ENCODE measurements at places on chromosomes 5 and 9. TPM values are rescaled to one million over a fixed set of nuclear protein-coding genes. Genes with fewer than 3 reads are reported as not detected.

GRCh38 chr9:70020991-70021571 lies 22.6 kb upstream of the MAMDC2 start:
- H3K27me3 ChIP-seq = no peaks in the 10 kb centered on the region
- no peak overlapping the region for H3K27ac ChIP-seq
- H3K4me3 ChIP-seq = no peak overlapping the region
- peak; percentile 35 for DNase-seq
- no peaks in the 10 kb centered on the region for H3K36me3 ChIP-seq

Gene MGAT4B
- 617 TPM for total RNA-seq

Gene LRRC19
- total RNA-seq = 3.7 TPM

DNA sequence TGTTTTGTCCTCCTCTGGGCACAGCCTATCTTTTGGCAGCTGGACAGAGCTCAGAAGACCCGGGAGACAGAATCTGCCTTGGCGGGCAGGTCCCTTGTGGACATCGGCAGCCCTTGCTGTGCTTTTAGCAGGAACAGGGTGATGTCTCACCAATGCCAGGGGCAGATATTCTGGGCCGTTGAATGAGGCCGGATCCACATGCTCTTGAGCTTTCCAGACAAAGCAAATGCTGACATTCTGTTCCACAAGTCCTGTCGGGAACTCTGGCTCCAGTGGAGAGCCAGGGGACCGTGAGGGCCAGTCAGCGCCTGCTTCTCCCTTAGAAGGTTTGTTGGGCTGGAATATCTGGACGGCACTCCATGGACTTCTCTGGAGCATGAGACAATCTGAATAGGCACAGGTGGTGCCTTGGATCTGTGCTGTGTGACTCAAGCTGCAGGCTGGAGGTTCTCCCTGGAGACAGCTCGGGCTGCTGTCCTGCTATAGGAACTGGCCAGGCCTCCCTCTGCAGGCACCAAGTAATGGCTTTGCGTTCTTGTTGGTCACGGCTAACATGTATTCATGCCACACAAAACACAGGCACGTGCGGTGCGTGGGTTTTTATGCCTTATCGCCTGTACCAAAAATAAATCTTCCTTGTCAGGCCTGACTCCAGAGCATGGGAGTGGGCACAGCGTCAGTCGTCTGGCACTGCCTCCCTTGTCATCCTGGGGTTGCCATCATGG lies 80.3 kb downstream of the GADD45G start:
- DNase-seq = peak; percentile 43
- H3K4me3 ChIP-seq = no peak overlapping the region
- peaks cover 5% of the 10 kb centered on the region for H3K4me1 ChIP-seq
- H3K27ac ChIP-seq = no peak overlapping the region

Gene NEUROG1
- not detected for total RNA-seq

Gene TBCA
- total RNA-seq = 87.6 TPM

Gene ASTN2
- 22.3 TPM for total RNA-seq

Gene PROB1
- total RNA-seq = not detected

- no peaks in the 10 kb centered on the region for H3K4me1 ChIP-seq
- no peaks in the 10 kb centered on the region for H3K27me3 ChIP-seq
- H3K27ac ChIP-seq = no peak overlapping the region
- DNase-seq = no peak
Measured at GRCh38 chr9:118222375-118222774, 518.2 kb downstream of the TLR4 start.

Gene ITGA2
- 2.2 TPM for total RNA-seq

- DNase-seq = no peak
- peaks cover 57% of the 10 kb centered on the region for H3K4me1 ChIP-seq
- H3K4me3 ChIP-seq = no peak overlapping the region
- H3K36me3 ChIP-seq = no peaks in the 10 kb centered on the region
- peak overlapping the region; percentile 53 for H3K27ac ChIP-seq
Measured at GRCh38 chr9:33867747-33868439, 50.9 kb downstream of the UBE2R2 start.

GRCh38 chr5:80937584-80938356 lies 22.4 kb upstream of the RASGRF2 start:
- no peak overlapping the region for H3K4me3 ChIP-seq
- no peaks in the 10 kb centered on the region for H3K27me3 ChIP-seq
- H3K4me1 ChIP-seq = no peaks in the 10 kb centered on the region
- DNase-seq = no peak
- no peak overlapping the region for H3K27ac ChIP-seq
- H3K36me3 ChIP-seq = no peaks in the 10 kb centered on the region

Gene AQP7
- not detected for total RNA-seq

Gene SPINK6
- total RNA-seq = not detected

DNA sequence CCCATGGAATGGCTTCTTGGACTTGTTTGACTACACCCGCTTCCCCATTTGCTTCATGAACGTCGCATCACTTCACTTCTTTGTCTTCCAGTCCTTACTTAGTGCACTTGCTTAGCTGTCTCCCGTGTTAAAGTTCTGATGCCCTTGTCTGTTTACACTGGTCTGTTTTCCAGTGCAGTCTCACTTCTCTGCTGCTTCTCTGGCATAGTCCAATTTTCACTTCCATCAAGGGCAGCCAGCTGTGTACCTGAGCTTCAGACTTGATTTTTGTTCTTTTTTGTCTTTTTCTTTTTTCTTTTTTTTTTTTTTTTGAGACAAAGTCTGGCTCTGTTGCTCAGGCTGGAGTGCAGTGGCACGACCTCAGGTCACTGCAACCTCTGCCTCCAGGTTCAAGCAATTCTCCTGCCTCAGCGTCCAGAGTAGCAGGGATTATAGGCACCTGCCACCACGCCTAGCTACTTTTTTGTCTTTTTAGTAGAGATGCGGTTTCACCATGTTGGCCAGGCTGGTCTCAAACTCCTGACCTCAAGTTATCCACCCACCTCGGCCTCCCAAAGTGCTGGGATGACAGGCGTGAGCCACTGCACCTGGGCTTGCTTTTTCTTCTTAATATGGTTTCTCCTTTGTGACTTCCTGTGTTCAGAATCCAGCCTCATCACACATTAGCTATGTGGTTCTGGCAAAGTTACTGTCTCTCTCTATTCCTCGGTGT lies 75.4 kb downstream of the LRRC70 start:
- no peaks in the 10 kb centered on the region for H3K4me1 ChIP-seq
- no peaks in the 10 kb centered on the region for H3K36me3 ChIP-seq
- H3K4me3 ChIP-seq = no peak overlapping the region
- DNase-seq = no peak
- H3K27me3 ChIP-seq = no peaks in the 10 kb centered on the region
- no peak overlapping the region for H3K27ac ChIP-seq

DNA sequence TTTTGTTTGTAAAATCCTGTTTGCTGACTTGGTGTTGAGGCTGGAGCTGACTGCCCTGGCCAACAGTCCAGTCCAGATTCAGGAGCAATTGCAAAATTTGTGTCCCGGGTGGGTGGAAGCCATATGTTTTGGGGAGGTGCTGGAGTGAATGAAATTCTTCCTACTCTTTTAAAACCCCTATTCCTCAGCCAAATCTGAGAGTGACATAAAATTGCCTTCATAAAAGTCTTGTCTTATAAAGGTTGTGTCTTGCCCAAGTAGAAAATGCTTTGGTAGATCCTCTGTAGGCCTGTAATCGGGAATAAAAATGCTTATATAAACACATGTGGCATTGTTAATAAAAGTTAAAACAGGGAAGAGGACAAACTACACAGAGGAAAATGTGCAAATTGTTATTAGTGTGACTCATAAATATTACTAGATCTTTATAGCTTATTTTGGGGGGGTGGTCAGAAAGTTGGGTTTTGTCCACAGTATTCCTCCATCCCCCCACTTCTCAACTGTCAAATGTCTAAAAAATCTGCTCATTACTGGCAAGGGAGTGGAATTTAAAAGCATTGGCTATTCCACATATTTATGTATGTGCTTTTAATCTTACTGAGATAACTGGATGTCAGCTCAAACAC lies 45.6 kb downstream of the NNT start:
- no peak overlapping the region for H3K27ac ChIP-seq
- DNase-seq = no peak
- H3K4me3 ChIP-seq = no peak overlapping the region
- H3K4me1 ChIP-seq = no peaks in the 10 kb centered on the region

DNA sequence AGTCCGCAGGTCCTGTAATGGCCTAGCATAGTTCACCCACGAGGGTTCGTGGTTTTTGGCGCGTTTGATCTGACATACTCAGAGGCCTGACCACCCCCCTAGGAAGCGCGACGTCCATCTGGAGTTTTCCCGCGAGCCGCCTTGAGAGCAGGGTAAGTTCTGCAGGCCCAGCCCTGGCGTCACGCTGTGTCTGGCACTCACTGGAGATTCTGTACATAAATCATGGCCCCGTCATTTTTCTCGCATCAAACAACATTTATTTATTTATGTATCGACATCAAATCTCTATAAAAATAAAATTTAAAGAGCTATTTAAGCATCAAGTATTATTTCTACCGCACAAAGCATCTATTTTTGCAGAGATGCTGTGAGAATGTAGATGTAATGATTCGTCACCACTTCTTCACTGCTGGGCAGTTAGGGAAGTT lies 437 bp upstream of the TRIM41 start:
- peak overlapping the region; percentile 90 for H3K4me3 ChIP-seq
- H3K27ac ChIP-seq = peak overlapping the region; percentile 95
- H3K4me1 ChIP-seq = peaks cover 13% of the 10 kb centered on the region
- peaks cover 13% of the 10 kb centered on the region for H3K36me3 ChIP-seq
- no peak for DNase-seq

Gene CNTFR
- not detected for total RNA-seq

- DNase-seq = no peak
- peak overlapping the region; percentile 0 for H3K27ac ChIP-seq
- H3K4me1 ChIP-seq = peaks cover 15% of the 10 kb centered on the region
Measured at GRCh38 chr9:76181020-76181641, 213.1 kb downstream of the RFK start.

DNA sequence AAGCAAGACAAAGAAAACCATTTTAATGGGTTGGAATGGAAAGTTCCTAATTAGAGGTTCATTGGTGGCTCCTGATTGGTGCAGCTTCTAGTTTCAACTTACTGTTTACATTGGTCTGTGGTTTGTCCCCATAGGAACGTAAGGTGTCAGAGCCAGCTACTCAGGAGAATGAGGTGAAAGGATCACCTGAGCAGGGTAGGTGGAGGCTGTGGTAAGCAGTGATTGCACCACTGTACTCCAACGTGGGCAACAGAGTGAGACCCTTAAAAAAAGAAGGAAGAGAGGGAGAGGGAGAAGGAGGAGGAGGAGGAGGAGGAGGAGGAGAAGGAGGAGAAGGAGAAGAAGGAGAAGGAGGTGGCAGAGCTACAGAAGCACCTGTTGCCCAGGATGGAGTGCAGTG lies 30.4 kb downstream of the KCNIP1 start:
- peaks cover 11% of the 10 kb centered on the region for H3K27me3 ChIP-seq
- H3K4me1 ChIP-seq = no peaks in the 10 kb centered on the region
- H3K27ac ChIP-seq = no peak overlapping the region
- H3K4me3 ChIP-seq = no peak overlapping the region
- DNase-seq = peak; percentile 83
- H3K36me3 ChIP-seq = no peaks in the 10 kb centered on the region

DNA sequence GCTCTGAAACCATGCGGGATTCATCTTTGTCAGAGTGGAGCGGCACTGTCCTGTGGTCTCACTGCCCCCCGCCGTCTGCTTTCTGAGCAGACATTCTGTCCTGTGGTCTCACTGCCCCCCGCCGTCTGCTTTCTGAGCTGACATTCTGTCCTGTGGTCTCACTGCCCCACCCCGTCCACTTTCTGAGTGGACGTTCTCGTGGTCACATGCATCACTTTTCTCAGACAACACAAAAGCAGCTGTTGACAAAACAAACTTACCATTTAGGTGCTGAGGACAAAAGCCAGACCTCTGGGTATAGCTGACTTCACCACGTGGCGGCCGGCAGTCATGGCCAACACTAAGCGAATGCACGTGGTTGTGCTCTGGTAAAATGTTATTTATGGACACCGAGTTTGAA lies 2.8 kb downstream of the LRRC14B start:
- H3K36me3 ChIP-seq = peaks cover 4% of the 10 kb centered on the region
- peaks cover 16% of the 10 kb centered on the region for H3K4me1 ChIP-seq
- DNase-seq = no peak
- H3K27me3 ChIP-seq = peaks cover 9% of the 10 kb centered on the region
- no peak overlapping the region for H3K27ac ChIP-seq
- no peak overlapping the region for H3K4me3 ChIP-seq

Gene PAPPA
- 7.0 TPM for total RNA-seq

GRCh38 chr5:128197896-128198522 lies 114.4 kb downstream of the SLC12A2 start:
- H3K27me3 ChIP-seq = no peaks in the 10 kb centered on the region
- H3K4me3 ChIP-seq = no peak overlapping the region
- H3K4me1 ChIP-seq = peaks cover 15% of the 10 kb centered on the region

DNA sequence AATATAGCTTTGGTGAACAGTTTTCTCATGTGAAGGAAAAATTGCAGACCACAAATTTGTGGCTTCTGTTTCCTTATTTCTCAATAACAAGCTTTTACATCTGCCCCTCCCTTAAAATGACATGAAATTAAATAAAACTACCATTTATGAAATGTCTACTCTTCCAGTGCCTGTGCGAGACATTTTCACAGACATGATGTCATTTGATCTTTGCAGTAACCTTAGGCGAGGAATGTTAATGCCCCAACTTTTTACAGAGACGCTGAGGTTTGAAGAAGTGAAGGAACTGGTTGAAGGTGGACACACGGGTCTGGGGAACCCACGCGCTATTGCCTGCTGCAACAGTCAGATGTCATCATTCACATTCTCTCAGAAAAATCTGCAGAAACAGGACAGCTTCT lies 61.5 kb downstream of the OSTF1 start:
- H3K27me3 ChIP-seq = no peaks in the 10 kb centered on the region
- DNase-seq = no peak
- peaks cover 7% of the 10 kb centered on the region for H3K36me3 ChIP-seq
- no peak overlapping the region for H3K27ac ChIP-seq
- H3K4me1 ChIP-seq = peaks cover 5% of the 10 kb centered on the region

GRCh38 chr5:145246379-145246778 lies 588.8 kb downstream of the PRELID2 start:
- H3K36me3 ChIP-seq = no peaks in the 10 kb centered on the region
- H3K27ac ChIP-seq = no peak overlapping the region
- H3K27me3 ChIP-seq = no peaks in the 10 kb centered on the region
- DNase-seq = no peak

Gene TRAF1
- total RNA-seq = 10.3 TPM

- H3K36me3 ChIP-seq = no peaks in the 10 kb centered on the region
- no peak overlapping the region for H3K4me3 ChIP-seq
- DNase-seq = no peak
Measured at GRCh38 chr5:52378237-52378636, 409.5 kb upstream of the ITGA1 start.

All from stomach (tissue), 19 donors.